ENCODE measurements at places on chromosomes 2 and 18.
A peak's percentile ranks its signal among the peaks of the same experiment; 100 is the strongest.

GRCh38 chr2:62527478-62528210 lies 21.6 kb upstream of the TMEM17 start:
- no peak for DNase-seq

- DNase-seq, result peak; percentile 42
Observed at GRCh38 chr2:61658841-61659780, 121.0 kb upstream of the XPO1 start.

DNA sequence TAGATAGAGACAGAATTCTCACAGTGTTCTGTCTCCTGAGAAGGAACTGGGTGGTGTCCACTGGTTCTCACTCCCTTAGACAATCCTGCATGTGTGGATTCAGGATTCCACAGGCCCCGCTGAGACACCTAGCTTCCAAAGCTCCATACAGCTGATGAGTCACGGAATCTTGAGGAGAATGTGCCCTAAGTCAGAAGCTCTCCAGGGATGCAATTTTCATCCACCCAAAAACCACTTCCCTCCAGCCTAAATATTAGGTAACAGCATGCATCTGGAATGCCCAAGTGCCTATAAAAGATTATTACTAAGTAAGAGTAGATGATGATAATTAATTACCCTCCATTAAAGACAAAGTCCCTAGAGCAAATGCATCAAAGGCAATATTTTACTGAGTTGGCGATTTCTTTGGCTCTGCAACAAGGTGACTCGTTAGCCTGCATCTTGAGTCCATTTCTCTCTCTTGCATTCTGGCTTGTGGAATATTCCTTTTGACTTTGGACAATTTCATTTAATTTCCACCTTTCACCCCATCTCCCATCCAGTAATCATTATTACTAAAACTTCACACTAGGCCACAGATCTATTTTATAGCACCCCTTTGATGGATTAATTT lies 475.1 kb downstream of the TNS1 start:
- DNase-seq, result peak; percentile 55

DNA sequence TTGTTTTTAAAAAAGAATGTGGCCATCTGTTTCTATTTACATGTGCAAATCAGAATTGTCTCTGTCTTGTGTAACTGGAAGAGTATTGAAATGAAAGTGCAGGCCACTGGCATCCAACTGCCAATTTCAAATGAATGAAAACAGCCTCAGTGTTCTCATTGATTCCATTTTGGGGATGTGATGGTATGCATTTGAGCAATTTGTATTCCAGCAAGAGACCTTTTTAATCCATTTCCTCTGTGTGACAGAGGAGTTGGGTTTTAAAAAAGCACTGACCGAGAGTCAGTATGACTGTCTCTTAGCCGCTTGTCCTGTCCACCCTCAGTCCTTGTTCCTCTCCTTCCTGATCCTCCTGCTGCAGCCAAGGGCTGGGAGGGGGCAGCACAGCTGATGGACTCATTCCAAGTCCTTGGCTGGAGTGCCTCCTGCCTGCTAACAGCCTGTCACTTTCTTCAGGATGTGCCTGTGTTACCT lies 50.0 kb downstream of the ASAP2 start:
- DNase-seq, result no peak

- DNase-seq, result no peak
Observed at GRCh38 chr2:240732184-240732583, 40.5 kb downstream of the AQP12A start.

DNA sequence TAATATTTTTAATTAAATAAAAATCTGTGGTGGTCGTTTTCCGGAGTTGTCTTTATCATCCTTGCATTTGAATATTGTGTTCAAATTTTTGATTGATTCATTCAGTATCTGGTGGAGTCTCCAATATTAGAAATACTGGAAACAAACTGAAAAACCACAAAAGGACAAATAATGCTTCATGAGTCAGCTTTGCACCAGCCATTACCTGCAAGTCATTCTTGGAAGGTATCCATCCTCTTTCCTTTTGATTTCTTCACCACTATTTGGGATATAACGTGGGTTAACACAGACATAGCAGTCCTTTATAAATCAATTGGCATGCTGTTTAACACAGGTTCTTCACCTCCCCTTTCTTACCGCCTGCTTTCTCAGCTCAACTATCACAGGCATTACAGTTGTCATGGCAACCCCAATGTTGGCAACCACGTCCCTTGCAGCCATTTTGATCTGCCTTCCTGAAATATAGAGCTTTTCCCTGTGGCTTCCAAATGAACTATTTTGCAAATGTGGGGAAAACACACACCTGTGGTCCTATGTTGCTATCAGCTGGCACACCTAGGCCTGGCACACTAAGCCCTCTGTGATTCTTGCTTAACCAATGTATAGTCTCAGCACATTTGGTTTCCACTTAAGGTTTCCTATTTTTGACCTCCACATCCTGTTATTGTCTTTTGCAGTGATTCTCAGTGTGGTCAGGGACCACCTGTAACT lies 6.5 kb downstream of the CTLA4 start:
- no peak for DNase-seq

GRCh38 chr2:188726626-188727247 lies 247.4 kb upstream of the COL3A1 start:
- DNase-seq, result peak; percentile 63

DNA sequence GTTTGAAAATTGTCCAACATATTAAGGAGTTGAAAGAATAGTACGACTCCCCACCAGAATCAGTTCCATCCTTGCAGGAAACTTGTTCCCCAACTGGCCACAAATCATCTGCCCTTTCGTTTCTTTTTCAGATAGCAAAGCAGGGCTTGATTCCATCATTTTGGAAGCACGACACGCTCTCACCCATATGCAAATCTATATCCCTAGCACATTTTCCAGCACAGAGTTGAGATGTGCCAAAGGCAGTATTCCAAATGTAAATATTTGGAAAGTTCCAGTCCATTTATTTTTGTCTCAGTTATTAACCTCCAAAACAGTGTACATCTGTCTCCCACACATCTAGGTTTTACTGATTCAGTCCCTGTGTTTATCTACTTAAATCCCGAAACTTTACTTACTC lies 128.8 kb upstream of the BCL2L11 start:
- DNase-seq, result no peak

DNA sequence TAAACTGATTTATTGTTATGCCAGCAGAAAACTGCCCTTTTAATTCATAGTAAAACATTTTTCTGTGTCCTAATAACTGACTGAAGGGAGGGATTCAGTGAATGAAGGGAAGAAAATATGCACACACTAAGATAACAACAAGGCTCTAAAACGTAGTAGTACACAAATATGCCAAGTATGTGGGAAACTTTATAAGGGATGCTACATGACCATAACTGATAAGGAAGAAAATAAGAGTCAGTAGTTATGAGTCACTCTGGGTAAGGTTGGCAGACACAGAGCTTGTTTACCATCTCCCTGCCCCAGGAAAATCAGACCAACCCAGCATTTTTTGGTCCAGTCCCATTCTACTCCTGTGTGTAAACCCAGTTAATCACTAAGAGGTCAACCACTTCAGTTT lies 124.2 kb downstream of the RPRM start:
- DNase-seq, result peak; percentile 28

DNA sequence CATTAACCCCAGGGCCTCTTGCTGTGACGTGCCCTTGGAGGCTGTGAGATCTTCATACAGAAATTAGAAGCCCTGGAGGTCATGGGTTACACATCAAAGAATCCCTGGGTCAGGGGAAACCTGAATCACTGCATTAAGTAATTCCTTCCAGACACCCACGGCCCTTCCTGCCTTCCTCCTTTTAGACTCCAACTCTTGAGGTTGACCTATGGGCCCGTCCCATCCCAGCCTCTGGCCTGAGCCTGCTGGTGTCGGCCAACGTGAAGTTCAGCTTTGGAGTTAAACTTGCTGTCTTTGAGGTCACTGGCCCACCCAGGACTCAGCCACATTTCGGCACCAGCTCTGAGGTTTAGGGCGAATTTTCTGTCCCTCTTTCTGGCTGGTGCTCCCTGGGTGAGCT lies 198.3 kb downstream of the ACKR3 start:
- DNase-seq, result no peak

- DNase-seq, result peak; percentile 43
Observed at GRCh38 chr2:240568678-240569522, 616 bp downstream of the RNPEPL1 start.

DNA sequence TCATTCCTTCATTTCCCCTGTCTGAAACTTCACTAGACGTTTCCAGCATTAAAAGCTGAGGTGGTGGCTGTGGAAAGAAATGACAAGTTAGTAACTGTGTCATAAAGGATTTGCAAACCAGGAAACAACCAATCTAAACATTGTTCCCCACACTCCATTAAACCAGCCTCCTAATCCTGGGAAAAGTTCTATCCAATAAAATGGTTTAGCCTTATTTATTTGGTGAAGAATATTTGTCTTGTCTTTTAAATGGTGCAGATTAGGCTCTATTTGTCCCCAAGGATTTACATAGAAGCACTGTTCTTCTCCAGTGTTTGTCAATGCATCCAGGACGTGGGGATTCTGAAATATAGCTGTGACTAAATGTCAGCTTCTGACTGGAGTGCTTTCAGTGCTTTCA lies 10.5 kb upstream of the DPP4 start:
- no peak for DNase-seq

- no peak for DNase-seq
Observed at GRCh38 chr2:98880266-98881152, 55.5 kb downstream of the CRACDL start.

DNA sequence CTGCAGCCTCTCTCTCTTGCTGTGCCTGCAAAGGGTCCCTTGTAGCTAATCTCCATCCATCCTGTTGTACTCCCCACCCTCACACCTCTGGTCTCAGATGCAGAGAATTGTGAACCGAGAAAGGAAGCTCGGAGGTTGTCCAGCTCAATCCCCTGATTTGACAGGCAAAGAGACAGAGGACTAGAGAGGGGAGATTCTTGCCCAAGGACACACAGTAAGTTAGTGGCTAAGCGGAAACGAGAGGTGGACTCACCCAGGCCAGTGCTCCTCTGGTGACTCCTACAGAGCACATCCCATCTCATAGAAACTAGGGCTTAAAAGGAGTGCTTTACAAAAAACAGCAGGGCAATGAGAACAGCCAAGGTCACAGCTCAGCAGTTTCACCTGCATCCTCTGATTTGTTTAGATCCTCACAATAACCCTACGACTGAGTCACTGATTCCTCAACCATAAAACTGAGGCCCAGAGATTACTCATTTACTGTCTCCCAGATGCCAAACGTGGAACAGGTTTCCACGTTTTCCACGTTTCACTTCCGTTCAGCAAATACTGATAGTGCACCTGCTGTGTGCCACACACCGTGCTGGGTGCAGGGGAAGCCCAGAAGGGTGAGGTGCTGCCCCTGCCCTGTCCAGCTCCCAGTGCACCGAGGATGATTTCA lies 22.1 kb downstream of the EHD3 start:
- no peak for DNase-seq

DNA sequence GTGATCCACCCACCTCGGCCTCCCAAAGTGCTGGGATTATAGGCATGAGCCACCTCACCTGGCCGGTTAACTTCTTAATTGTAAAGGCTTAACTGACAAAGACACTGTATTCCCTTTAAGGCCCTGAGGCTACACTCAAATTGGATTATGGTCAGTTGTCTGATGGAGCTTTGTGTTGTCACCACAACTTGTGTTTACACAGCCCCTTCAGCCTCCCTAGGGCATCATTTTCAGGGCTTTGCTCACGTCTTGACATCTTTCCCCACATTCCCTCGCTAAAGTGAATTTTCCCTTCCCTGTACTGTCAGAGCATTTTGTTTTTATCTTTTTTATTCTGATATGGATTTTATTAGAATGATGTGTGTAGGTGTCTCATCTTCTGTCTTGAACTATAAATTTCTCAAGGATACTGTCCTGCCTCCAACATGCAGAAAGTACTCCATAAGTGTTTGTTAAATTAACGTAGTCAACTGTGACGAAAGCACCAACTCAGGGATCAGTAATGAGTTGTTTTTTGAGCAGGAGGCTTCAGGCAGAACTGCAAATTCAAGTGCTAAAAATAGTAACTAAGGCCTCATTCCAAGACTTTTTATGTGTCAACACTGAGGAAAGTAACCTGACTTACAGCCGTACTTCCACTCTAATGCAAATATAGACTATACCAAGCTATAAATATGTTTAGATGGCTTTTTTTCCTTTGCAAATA lies 77.1 kb upstream of the NARS1 start:
- peak; percentile 72 for DNase-seq

DNA sequence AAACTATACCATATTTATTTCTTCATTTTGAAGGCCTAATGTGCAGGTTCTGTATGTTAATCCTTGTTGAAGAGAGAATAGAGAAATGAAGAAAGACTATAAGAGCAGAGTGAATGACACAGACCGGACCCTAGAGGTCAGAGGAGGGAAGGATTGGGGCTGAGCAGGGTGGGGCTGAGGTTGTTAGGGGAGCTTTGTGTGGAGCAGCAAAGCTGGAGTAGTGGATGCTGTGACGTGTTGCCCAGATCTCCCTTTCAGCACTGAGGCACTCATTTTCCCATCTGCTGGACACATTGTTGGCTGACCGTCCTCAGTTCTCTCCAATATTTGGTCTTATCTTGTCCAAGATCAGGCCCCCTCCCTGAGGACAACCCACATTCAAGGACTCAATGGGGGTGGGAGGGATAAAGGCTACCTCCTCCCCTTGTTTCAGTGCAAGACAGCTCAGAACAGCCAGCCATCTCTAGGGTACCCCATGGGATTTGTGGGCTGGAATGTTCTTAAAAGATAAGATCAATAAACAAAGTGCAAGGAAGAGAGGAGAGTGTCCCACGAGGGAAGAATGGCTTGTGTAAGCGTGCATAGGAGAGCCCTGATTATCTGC lies 143.6 kb downstream of the TDRD15 start:
- no peak for DNase-seq

- DNase-seq, result no peak
Observed at GRCh38 chr18:13538630-13539029, 187.7 kb downstream of the FAM210A start.

DNA sequence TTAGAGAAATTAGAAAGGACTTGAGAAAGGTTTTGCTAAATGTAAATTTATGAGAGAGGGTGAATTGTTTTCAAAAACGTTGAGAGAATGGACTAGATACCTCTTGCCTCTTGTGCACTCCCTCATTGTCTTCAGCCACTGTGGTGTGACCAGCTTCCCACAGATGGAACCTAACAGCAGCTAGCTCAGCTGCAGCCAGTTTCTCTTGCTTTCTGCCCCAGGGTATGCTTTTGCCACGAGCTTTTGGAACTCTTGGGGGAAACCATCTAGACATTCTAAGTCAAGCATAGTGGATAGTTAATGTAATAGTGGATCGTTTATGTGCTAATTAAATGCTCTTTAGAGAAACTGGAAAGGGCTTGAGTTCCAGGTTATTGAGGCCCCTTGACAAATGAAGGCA lies 288.2 kb downstream of the CTNNA2 start:
- DNase-seq, result no peak

DNA sequence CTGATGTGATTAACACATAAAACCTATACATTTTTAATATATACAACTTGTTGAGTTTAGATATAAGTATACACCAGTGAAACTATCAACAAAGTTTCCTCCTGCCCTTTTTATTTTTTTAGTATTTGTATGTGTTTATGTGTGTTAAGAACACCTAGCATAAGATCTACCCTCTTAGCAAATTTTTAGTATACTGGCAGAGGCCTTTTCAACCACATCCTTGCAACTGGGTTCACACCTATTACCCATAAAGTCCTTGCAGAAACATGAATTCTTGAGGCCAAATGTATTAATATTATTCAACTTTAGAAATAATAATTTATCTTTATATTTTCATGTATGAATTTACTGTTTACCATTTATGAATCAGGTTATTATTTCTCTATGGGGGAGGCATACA lies 119.7 kb upstream of the CRIM1 start:
- DNase-seq, result no peak
